ENCODE measurements at places on chromosomes 3 and 15.

DNA sequence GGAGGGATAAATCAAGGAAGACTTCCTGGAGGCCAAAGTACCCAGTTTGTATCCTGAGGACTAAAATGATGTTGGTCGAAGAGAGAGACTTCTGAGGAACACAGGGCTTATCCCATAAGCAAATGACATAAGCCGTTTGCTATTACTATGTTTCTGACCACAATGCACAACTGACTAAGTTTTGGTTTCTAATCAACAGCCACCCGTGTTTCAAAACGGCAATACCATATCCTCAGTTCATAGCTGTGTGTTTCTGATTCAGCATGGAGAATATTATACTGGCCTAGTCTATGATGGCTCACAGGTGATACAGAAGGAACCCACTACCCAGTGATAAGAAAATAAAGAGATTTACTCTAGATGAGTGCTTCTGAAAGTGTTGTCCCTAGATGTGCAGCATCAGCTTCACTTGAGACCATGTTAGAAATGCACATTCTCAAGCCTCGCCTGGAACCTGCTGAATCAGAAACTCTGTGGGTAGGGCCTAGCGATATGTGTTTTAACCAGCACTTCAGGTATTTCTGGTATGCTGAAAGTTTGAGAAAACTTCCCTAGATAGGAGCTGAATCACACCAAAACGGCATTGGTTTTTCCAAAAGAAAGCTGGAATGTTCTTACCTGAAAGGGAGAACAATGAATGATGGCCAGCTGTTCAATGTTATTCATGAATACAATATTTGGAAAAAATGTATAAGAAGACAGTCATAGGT, 639.7 kb upstream of the NR2F2 start:
- no peak for DNase-seq

GRCh38 chr3:40846451-40846850, 321.7 kb downstream of the ZNF621 start:
- DNase-seq: no peak

- DNase-seq: no peak
Measured at GRCh38 chr15:60062826-60063225, 58.7 kb downstream of the FOXB1 start.

GRCh38 chr15:52803108-52803466, 13.0 kb upstream of the ONECUT1 start:
- no peak for DNase-seq

GRCh38 chr3:45417930-45418847, 29.8 kb downstream of the LARS2 start:
- DNase-seq: no peak

- DNase-seq: no peak
Measured at GRCh38 chr15:66891776-66892175, 173.6 kb upstream of the SMAD3 start.

- DNase-seq: no peak
Measured at GRCh38 chr15:93527374-93528050, 438.5 kb upstream of the RGMA start.

DNA sequence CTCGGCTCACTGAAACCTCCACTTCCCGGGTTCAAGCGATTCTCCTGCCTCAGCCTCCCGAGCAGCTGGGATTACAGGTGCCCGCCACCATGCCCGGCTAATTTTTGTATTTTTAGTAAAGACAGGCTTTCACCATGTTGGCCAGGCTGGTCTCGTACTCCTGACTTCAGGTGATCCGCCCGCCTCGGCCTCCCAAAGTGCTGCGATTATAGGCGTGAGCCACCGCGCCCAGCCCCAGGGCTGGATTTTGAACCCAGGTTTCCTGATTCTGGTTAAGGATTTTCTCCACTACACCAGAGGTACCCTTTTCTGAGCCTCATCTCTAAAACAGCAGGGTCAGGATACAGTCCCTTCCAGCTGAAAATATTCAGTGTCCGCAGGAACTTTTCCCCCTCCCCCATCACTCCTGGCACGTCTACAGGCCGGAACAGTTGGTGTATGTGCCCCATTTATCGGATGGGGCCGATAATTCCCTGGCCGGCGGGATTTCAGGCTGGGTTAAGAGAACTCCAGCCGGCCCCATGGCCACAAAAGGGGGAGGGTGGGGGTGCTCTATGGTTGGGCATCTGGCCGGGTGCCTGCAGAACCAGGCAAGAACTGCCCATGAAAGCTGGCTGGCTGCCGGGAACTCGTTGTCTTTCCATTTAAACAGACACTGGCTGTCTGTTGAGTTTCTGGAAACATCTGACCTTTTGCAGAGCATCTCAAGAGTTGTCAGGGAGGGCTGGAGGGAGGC, 26.8 kb upstream of the SEMA4B start:
- no peak for DNase-seq

- DNase-seq: no peak
Measured at GRCh38 chr3:129809297-129809696, 84.2 kb downstream of the TMCC1 start.

GRCh38 chr3:128236657-128237056, 83.4 kb downstream of the EEFSEC start:
- no peak for DNase-seq

DNA sequence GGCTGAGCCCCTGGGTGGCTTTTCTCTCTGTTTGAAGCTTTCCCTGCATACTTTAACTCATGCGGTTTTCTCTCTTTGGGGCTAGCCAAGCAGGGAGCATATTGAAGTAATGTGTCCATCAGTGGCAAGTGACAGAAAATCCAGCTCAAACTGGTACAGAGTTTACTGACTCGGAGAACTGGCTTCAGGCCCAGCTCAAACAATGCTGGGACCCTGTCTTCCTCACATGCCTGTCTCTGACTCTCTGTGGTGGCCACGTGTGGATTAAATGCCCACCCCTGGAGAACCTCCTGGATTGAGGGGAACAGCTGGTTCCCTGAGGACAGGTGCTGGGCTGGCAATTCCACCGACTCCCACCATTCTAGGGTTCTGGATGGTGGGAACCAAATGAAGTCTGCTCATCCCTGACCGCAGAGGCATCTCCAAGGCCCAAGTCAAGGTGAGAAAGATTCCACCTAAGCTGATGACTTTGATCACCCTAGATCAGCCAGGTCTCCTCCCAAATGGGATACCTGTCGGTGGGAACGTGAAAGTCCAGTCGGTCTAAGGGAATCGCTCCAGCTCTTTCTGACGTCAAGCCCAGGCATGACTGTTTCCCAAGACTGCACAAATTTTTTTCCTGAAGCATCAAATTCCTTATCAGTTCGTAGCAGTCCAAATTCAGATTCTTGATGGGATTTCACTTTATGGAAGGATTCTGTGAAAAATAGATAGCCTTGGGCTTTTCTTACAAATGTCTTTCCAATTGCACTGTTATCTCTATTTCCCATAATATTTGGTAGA, 16.3 kb upstream of the HDAC11 start:
- DNase-seq: no peak

- no peak for DNase-seq
Measured at GRCh38 chr3:86147119-86147518, 843.8 kb downstream of the VGLL3 start.

GRCh38 chr3:72579581-72580245, 268.5 kb downstream of the SHQ1 start:
- no peak for DNase-seq

DNA sequence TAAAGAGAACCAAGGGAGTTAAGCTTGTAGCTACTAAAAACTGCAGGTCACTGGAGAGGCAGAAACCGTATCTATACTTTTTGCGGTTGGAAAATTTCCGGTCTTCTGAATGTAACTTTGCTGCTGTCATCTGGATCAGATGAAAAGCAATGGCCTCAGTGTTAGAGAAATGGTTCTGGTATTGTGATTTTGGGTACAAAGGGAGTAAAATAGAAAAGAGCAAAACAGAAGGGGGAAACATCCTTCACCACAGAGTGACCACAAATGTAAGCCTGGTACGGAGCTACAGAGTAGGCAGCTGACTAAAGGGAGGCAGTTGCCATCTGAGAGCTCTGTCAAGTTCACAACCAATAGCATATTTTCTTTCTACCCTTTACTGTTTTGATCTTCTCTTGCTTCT, 5.6 kb downstream of the CD96 start:
- DNase-seq: no peak

- DNase-seq: no peak
Measured at GRCh38 chr3:37479981-37480380, 305.6 kb upstream of the LRRFIP2 start.

DNA sequence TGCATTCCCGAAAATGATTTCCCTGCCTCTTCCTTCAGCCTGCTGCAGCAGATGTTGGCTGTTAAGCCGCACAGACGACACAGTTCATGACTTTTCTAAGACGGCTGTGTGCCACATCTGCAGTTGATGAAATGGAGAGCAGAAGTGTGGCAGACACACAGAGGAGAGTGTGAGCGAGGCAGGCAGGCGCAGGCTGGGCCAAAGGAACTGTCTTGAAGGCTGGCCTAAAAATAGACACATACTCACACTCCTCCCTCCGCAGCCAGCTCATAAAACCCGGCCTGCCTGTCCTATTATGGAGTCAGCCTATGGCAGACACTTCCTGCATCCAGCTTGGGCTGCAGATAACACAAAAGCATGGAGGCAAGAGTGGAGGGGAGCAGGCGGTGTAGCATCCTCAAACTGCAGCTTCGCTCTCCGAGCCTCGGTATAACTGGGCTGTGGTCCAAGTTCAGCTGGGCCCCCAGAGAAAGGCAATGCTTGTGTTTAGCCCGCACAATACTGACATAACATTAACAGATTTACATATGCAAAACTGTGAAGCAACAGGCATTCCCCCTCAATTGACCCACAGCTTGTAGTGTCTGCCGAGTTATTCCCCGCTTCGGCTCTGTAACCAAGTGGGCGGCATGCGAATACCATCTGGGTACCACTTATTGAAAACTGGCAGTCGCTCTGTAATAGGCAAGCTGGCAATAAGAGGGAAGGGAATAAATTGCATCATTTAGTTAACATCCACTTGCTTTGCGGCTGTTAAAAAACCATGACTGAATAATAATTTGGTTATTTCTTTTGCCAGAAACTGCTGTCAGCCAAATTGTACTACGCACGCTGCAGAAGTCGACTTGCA, 40.8 kb downstream of the FOXP1 start:
- no peak for DNase-seq

- no peak for DNase-seq
Measured at GRCh38 chr15:66433726-66434125, 47.0 kb downstream of the MAP2K1 start.

- DNase-seq: no peak
Measured at GRCh38 chr3:43994657-43995546, 246.8 kb upstream of the TOPAZ1 start.
